ENCODE measurements at places on chromosomes 3 and 15.

- DNase-seq, result no peak
Measured at GRCh38 chr15:70342141-70342540, 244.4 kb upstream of the TLE3 start.

DNA sequence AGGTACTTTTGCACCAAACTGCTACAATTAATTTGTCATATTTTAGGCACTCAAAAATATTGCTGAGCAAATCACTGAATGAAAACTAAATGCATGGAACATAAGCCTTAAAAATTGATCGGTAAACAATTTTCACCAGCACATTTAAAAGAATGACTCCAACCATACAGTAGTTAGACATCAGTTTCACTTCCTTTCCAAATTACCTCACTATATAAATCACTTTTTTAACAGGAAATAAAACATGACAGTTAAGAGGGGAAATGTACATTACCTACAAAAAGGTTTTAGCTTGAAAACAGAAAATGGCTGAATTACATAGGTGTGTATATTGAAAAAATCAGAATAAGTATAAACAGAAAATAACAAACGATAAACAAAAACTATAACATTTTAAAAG, 108.4 kb downstream of the SERPINI1 start:
- DNase-seq, result no peak

DNA sequence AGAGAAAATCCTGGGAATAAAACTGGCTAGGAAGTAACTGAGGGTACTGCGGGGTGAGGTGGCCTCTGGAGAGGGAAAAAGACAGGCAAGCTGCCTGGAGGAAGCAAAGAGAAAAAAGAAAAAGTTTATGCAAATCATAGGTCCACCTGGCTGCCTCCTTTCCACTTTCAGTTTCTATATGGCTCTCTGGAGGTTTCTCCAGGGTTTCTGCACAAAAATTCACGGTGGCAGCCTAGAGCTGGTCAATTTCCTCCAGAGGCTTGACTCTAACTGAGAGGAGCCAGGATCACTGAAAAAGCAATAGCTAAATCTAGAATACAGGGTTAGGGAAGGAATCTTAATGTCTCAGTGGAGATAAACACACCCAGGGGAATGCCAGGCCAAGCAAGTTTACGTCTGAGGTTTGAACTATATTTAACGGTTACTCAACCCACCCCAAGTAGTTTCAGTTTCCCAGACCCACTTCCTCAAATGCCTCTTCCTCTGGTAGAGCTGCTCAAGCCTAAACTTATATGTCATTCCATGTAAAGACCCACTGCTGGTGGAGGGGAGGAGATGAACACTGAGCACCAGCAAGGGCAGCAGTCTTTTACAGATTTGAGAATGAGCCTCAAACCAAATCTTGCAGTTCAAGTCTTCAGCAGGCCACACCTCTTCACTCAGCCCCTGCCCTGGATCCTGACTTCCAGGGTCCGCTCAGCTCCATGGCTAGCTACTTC, 5.7 kb downstream of the LYSMD2 start:
- peak; percentile 45 for DNase-seq

DNA sequence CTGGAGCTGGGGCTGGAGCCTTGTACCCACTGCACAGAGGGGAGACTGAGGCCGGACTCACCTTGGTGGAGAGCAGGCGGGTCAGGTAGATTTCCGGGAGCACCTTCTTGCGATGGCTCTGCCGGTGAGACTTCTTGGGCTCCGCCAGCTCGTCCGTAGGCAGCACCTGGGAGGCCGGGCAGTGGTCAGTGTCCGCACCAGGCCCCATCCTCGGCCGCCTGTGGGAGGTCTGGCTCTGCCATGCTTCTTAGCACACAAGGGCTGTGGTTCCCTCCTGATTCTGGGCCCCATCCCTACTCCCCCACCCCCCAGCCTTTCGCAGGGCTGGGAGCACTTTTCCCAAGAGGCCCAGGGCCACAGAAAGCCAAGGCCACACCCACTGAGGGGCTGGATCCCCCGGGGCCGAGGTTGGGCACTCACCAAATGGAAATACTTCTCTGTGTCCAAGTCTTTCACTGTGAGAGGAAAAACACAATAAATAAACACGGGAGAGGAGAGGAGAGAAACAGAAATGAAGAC, 17.4 kb downstream of the H1-8 start:
- DNase-seq, result peak; percentile 74

DNA sequence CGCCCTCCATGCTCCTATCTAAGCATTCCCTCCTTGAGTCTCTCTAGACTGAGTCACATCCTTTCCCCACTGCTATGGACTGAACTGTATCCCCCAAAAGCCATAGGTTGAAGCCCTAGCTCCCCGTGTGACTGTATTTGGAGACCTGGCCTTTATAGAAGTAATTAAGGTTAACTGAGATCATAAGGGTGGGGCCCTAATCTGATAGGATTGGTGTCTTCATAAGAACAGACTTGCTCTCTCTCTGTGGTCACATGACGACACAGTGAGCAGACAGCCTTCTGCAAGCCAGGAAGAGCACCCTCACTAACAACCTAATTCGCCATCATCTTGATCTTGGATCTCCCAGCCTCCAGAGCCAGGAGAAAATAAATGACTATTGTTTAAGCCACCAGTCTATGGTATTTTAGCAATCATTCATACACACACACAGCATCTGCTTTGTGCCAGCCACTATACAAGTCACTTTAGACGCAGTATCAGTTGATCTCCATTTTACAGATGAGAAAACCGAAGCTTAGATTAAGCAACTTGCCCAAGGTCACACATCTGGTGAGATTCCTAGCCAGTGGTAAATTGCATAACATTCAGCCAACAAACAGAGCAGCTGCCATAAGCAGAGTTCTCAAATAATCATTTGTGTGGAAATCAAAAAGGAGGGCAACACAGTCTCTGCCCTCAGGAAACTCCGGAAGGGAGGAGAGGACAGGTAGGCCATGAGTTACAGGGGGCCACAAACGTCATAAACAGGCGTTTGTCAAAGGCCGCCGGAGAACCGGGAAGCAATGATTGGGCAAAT, 66.3 kb upstream of the HES1 start:
- no peak for DNase-seq

DNA sequence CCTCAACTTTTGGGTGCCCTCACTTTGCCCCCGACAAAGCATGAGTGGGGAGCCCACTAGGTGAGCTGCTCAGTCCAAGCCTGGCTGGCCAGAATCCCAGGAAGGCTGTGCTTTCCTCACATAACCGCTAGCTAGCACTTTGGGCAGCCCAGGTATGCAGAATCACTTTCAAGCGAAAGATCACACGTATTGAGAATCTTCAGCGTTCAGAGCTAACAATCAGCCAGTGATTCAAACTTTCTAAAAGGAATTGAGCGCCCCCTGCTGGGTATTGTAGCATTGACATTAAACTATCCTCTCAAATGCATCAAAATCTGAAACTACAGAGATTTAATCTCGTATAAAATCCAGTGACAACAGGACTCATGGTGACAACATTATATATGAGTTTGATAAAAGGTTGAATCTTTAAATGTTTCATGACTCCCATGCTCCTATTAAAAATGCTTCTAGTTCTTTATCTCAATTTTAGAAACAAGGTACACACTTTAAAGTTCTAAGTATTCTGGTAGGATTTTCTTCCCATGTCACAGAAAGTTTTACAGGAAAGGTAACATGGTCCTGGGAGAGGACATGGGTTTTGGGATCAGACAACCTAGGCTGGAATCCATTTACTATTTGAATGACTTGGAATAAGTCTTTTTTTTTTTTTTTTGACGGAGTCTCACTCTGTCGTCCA, 11.8 kb downstream of the ANAPC13 start:
- DNase-seq, result peak; percentile 76

DNA sequence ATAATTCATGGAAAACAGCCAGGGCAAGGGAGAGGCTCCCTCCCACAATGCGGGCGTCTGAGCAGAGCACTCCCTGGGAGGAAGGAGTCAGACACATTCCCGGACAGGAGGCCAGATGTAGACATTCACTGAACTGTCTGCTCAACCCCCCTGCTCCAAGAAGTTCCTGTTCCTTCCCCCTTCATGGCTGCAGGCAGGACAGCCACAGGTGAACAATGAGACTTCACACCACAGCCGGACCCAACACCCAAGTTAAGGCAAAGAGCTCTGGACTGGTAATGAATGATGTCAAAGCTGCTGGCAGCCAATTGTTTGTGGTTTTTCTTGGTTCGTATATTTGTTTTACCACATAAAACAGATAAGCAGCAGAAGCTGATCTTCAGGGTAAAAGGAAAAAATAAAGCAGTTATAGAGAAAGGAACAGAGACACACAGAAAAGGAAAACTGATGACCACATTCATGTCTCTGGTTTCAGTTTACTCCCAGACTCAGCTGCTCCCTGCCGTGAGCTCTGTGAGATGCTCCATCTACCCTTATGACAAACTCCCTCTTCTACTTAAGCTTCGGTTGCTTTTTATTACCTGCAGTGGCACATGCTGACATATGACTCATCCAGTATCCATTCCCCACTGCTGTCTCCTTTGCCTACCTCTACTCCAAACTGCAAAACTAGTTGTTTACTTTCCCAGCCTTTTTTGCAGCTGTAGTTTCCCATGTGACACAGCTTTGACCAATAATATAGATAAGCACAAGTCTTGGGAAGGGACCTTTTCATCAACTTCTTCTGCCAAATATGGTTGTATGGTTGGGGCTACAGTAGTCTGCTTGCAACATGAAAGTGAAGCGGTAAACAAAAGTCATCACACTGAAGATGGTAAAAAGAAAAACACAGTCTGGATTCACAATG, 33.1 kb downstream of the DZIP1L start:
- no peak for DNase-seq

- no peak for DNase-seq
Measured at GRCh38 chr15:93819826-93820225, 411.5 kb upstream of the MCTP2 start.

DNA sequence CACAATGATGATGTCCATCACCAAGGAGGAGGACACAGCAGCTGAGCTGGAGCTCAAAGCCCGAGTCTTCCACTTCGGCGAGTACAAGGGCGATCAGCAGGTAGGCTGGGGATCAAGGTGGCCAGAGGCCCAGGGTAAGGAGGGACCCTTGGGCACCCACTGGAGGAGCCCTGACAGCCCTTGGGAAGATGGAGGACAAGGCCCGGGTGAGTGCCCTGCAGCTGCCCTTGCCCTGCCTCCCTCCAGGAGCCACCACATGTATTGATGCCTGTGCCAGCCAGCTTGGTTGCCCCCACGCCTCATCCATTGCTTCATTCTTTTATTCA, 38.4 kb downstream of the CFAP100 start:
- no peak for DNase-seq

GRCh38 chr3:134008630-134009156, 21.0 kb downstream of the SLCO2A1 start:
- peak; percentile 48 for DNase-seq

DNA sequence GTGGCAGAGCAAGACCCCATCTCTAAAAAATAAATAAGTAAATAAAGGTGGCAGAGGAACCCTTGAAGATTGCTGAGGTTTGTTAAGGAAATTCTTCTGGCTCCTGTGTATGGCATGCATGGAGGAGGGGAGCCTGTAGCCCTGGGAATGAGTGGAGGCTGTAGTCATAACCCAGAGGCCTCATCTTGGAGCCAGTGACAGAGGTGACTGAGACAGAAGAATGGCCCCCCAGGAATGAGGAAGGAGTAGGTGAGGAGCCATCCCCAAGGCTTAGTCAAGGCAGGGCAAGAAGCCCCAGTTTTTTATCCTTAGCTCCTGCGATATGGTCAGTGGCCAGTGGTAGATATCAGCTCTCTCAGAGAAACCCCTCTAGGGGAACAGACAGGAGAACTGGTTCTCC, 46.5 kb downstream of the BSN start:
- no peak for DNase-seq

DNA sequence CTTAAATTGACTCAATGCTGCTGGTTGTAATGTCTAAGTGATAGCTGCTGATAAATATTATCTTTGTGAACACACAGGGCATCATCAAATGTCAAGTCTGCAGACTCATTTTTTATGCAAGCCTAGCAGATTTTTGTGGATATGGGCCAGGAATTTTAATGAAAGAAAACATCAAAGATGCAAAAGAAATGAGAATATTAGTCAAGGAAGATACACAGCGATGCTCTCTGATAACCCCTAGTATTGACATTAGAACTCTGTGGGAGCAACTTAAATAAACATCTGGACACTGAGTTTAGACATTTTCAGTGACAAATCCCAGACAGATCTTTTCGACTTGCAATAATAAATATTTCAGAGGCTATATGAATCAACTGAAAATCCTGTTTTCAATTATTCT, 28.3 kb downstream of the POLR2M start:
- no peak for DNase-seq

- peak; percentile 76 for DNase-seq
Measured at GRCh38 chr3:184380185-184380626, 352 bp downstream of the CHRD start.

DNA sequence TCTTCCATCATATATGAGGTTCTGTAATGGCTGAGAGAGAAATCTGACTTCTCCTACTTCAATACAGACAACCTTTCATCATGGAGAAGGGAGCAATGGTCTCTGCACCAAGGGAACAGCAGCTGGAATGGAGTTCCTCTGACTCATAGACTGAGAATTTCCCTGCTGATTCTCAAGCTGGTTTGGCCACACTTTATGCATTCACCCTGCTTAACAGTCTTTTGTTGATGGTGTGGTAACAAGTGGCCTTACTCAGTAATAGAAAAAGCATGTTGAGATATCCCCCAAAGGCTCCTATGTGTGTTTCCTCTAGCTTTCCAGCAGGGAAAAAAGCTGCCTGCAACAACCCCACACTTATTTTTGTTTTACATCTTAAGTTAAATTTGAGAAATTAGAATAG, 138.1 kb downstream of the GREM1 start:
- no peak for DNase-seq

DNA sequence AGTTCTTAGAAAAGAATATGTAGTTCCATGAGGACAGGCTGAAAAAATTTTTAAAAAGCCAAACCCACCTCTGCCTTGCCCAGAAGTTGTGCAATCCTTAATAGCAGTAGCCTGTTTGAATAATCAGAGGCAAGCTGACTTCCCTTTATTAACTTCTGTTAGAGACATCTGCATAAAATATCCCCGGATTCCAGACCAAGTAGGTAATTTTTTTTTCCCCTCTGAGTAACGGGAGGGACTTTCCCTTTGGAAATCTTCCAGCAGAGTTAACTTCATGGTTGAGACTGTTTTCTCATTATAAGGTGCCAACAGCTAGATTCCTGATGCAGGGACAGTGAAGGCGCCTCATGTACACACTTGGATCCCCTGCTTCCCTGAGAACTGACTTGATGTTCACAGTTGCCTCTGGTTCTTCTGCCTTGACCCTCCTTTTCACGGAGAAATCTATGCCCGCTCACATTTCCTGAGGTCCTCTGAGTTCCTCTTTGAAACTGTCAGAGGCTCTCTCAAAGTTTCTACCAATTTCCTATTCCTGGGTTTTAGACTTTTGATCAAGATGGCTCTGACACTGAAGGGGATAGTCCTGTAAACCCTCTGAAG, 227.6 kb upstream of the BHLHE40 start:
- DNase-seq, result no peak

Measured in heart left ventricle (tissue), 16 donors.